ENCODE measurements at places on chromosomes 3 and 15. TPM values are rescaled to one million over a fixed set of nuclear protein-coding genes. Genes with fewer than 3 reads are reported as not detected.

- no peak for DNase-seq
Measured at GRCh38 chr3:186519021-186519658, 25.0 kb downstream of the CRYGS start.

DNA sequence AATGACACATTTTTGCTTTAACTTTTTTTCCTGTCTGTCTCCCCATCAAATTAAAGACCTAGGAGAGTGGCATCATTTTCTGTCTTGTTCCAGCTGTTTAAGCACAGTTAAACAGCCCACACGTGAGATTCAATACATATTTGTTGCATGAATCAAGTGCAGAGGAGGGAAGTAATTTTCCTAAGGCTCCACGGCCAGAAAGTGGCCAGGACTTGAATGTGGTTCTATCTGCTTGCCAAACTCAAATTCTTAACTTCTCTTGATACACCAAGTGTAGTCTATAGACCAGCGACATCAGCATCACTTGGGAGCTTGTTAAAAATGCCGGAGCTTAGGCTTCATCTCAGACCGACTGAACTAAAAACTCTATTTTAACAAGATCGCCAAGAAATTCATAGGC is 724.8 kb upstream of the CFAP20DC start:
- DNase-seq = no peak

GRCh38 chr3:35737934-35738706 is 98.8 kb downstream of the ARPP21 start:
- no peak for DNase-seq

- no peak for DNase-seq
Measured at GRCh38 chr3:16251316-16252085, 13.2 kb downstream of the DPH3 start.

- no peak for DNase-seq
Measured at GRCh38 chr3:73504239-73504638, 120.5 kb downstream of the PDZRN3 start.

DNA sequence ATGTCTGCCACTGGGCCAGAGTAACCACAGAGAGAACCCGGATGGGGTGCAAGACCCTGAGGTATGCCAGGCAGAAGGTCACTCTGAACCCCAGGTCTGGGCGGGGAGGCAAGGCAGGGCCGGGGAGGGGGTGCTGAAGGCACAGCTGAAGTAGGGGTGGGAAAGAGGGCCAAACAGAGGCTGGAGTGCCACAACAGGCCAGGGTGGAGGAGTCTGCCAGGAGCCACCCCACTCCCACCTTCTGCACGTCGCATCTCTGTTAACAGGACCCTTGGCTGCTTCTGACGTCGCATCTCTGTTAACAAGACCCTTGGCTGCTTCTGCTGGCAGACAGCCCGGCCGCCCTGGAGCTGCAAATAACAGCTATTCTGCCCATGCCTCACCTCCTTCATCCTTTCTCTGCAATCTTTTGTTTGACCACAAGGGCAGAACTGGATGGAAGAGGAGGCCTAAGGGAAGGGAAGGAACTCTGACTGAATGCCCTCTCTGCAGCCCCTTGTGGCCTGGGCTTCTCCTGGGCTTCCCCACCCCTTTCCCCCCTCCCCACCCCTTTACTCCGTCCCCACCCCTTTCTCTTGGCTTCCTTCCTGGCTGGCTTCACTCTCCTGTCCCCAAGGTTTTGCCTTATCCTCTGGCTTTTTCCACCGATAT is 20.6 kb upstream of the FBLN2 start:
- DNase-seq = peak; percentile 93

GRCh38 chr3:153145454-153145853 is 16.6 kb upstream of the RAP2B start:
- DNase-seq = no peak

GRCh38 chr15:74767167-74768098 is 14.4 kb upstream of the CSK start:
- DNase-seq = no peak

- no peak for DNase-seq
Measured at GRCh38 chr3:19931767-19932188, 2.2 kb downstream of the EFHB start.

DNA sequence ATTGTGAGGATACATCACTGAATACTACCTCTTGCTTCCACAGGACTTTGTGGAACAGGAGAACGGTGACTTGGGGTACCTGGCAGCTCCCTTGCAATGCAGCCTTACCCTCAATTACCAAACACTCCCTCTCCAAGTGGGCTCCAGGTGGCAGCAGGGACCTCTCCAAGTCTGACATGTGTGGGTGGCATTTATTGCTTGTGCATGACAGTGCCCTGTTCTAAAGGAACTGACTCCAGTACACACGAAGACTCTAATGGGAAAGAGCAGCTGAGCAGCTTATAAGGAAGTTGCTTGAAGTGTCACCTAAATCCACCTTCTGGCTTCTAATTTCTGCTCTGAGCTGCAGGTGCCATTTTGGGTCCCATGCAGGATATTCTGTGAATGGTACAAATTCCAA is 174.1 kb upstream of the SLCO3A1 start:
- DNase-seq = no peak

GRCh38 chr15:79778378-79778990 is 118.3 kb downstream of the MTHFS start:
- no peak for DNase-seq

DNA sequence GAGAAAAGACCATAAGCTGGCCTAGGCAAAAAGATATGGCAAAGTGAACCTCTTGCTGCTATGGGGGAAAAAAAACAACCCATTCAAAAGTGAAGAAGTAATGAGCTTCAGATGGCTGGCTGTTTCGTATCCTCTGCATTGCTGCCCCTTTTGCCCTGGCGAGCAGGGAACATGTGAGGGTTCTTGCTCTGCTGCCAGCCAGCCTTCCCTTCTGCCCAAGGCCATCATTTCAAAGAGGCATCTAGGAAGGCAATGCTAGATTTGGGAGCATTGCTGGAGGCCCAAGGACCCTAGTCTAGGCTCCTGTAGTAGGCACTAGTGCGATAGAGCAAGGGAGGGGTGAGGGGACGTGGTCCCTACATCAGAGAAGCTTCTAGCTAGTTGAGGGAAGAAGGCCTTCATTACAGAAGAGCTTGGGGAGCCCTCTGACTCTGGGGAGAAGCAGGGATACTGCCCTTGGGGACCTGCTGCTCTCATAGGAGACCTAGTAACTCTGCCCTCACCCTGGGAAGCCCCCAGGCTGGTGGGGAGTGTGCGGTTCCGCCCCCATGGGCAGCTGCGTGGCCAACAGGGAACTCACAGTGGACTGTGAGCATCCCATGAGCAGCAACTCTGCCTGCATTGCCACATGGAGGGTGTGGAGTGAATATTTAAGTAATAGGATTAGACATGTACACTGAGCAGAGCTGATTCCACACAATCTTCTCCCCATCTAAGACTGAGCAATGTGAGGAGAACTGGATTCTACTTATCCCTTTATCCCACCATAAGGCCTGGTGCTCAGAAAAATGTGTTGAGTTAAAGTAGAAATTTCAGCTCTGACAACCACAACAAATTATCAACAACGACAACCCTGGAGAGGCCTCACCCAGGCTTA is 21.3 kb downstream of the ITGA11 start:
- no peak for DNase-seq

DNA sequence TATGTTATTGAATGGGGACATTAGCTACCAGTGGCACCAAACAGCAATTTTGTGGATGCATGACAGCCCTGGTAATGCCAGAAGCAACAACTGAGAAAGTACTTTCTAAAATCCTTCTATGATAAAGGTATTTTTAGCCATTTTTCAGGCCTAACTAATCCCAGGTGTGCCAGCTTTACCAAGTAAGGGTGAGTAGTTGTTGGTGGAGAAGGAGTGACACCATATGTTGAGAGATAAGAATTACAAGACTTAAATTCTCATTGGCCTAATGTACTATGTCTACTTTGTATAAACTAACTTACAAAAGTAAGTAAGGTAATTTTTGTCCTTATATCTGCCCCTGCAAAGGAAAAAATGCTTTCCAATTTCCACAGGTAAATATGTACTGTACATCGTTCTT is 4.1 kb upstream of the COX17 start:
- peak; percentile 53 for DNase-seq

DNA sequence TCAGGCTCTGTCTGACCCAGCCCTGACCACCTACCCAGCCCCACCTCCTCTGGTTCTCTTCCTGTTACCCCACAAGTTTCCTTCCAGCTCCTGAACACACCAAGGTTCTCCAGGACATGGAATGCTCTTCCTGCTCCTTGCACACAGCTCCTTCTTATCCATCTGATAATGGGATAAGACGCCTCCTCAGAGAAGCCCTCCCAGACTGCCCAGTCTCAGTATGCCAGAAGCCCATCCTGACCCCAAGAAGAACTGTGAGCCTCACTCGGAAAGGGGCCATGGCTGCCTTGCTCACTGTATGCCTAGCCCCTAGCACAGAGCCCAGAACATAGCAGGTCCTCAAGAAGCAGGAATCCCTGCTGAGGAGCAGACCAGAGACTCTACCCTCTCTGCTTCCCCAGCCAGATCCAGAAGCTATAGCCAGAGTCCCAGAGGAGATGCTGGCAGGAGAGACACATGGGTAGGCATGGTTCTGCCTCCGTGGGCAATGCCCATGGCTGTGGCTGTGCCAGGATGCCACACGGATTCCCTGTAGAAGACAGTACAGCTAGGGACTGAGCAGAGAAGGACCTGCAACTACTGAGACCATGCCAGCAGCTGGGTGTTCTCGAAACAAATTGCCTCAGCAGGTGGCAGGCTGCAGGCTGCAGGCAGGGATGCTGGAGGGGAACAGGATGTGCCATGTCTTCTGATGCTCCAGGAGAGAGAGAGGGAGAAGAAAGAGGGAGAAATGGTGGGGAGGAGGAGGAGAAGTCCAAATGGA is 74.0 kb upstream of the LINGO1 start:
- DNase-seq = no peak

DNA sequence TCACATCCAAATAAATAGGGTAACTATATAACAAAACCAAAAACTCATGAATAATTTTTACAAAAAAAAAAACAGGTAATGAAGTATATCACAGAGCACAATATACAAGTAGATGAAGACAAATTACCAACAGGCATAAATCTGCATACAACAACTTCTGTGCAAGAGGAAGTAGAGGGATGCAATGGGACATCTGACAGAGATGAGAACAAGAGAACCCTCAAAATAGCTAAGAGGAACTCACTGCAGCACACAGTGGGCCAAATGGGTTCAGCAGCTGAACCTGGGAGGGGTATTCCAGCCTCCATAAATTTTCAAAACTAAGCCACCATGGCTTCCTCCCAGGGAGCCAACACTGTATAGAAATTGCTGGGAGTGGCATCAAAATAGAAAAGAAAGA is 9.6 kb upstream of the BTLA start:
- no peak for DNase-seq

The RTP4 gene
- total RNA-seq = not detected

The ARMC8 gene
- total RNA-seq = 55.5 TPM

The FETUB gene
- not detected for total RNA-seq

The UTS2B gene
- total RNA-seq = not detected

The RPP25 gene
- 18.8 TPM for total RNA-seq

The CCDC39 gene
- total RNA-seq = 0.52 TPM

The TTLL13 gene
- total RNA-seq = not detected

Data from GM23338 (cell line).